AG04450 (cell line): ENCODE measurements at places on chromosomes 6 and 20.

DNA sequence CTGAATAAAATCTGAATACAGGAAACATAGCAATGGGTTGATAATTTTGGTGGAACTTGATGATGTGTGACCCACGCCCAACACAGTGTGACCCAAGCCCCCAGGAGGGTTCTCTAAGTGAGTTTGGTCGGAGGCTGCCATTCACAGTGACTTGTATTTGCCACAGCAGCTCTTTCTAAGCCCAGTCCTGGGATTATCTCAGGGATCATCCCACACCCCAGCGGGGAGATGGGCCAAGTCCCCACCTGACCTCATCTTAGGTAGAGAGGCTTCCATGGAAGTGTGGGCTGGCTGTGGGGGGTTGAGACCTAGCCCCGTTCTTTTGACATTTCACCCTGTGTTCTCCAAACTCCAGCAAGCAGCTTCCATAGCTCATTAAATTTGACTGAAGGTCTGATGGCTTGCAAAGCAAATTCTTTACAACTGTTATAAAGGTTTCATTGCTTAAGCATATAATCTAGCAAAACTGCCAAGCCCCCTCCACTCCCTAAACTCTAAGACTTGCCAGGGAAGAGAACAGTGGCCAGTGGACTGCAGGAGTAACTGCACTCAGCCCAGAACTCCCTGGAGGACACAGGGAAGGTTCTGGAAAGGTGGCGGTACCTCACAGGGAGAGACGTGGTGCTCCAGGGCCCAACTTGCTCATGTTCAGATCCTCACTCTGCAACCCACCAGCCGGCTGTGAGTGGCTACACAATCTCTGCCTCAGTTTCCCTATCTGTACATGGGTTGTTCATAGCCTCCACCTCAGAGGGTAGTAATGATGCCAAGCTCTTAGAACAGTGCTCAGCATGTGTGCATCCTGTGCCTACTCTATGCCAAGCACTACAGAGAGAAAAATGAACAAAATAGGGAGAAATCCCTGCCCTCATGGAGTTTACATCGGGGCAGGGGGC, 1.0 kb upstream of the PCK1 start:
- no peak for DNase-seq

DNA sequence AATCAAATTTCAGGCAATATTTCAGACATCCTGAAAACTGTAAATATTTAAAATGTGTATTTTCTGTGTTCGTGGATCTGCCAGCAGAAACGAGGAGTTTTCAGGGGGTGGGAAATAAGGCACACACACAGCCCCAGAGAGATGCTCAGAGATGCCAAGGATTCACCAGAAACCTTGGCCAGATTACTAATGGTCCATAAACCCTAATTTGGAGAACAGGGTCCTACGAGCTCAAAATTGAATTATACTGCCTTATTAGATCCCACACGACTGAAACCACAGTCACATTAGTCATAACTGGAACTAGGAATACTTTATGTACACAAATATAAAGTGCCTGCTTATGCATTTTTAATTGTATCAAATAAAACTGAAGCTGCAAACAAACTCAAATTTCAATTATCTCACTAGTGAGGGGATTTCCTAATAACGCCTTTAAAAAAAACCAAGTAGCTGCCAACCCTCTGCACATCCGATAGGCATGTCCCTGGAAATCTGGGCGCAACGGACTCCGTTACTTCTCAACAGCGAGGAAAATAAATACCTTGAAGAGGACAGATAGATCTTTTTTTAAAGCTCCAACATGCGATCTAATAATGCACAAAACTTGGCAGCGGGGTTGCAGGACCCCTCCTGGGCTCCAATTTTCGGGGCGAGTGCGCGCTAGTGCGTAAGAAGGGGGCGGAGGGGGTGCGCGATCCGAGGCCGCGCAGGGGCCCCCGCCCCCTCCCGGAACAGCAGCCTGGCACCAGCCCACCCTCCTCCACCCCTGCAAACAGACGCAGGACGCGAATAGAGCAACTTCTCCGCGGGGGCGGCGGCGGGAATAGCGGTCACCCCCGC, 897 bp downstream of the CHD6 start:
- no peak for DNase-seq

DNA sequence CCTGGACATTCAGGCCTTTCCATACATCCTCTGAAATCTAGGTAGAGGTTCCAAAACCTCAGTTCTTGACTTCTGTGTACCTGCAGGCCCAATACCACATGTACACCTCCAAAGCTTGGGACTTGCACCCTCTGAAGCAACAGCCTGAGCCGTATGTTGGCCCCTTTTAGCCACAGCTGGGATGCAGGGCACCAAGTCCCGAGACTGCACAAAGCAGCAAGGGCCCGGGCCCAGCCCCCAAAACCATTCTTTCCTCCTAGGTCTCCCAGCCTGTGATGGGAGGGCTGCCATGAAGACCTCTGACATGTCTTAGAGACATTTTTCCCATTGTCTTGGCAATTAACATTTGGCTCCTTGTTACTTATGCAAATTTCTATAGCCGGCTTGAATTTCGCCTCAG, 107.4 kb upstream of the FRMD1 start:
- no peak for DNase-seq

DNA sequence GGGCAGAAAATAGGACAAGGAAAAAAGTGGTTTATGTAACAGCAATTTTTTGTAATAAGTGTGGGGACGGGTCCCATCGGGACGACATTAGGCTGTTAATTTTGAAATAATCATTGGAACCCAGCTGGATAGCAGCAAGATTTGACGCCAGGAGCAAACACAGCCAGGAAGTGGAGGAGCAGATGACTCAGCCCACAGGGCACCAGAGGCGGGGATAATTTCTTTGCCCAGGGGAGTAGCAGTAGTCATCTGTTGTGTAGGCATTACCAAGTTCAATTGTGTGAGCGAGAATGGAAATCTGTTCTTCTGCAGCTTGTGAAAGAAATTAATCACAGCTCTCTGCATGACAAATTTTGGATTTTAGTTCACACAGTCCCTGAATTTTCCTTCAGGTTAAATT, 22.6 kb upstream of the RIN2 start:
- DNase-seq = no peak
